ENCODE measurements at places on chromosomes 4 and X. TPM values are rescaled to one million over a fixed set of nuclear protein-coding genes. Genes with fewer than 3 reads are reported as not detected.

The SLC7A11 gene
- 55.5 TPM for total RNA-seq

The DDIT4L gene
- 14.7 TPM for total RNA-seq

The SYTL5 gene
- total RNA-seq, result 0.05 TPM

The EDA gene
- 1.1 TPM for total RNA-seq

The F9 gene
- not detected for total RNA-seq

The KIT gene
- 0.25 TPM for total RNA-seq

The FAM53A gene
- total RNA-seq, result 0.60 TPM

The PCDH11X gene
- not detected for total RNA-seq

The FRMD7 gene
- not detected for total RNA-seq

The DRP2 gene
- 0.15 TPM for total RNA-seq

The TBCK gene
- total RNA-seq, result 12.9 TPM

The TMPRSS11F gene
- not detected for total RNA-seq

The AFF2 gene
- total RNA-seq, result 0.13 TPM

The CNKSR2 gene
- total RNA-seq, result not detected

The C4orf51 gene
- total RNA-seq, result not detected

The CLCN3 gene
- total RNA-seq, result 24.6 TPM

The SPACA5 gene
- not detected for total RNA-seq

The HTRA3 gene
- total RNA-seq, result 6.3 TPM

The GABRB1 gene
- not detected for total RNA-seq

The AMTN gene
- total RNA-seq, result not detected

The GAGE12J gene
- not detected for total RNA-seq

The NAT8L gene
- not detected for total RNA-seq

Data from mammary microvascular endothelial cell (primary cell).